Naive thymus-derived CD4-positive, alpha-beta T cell (primary cell): ENCODE measurements at places on chromosomes 1 and 21.

GRCh38 chr1:37169241-37169640, 134.9 kb upstream of the GRIK3 start:
- no peak for DNase-seq

- no peak for DNase-seq
These were observed 757.1 kb downstream of the KCNT2 start for GRCh38 chr1:195851016-195851601.

DNA sequence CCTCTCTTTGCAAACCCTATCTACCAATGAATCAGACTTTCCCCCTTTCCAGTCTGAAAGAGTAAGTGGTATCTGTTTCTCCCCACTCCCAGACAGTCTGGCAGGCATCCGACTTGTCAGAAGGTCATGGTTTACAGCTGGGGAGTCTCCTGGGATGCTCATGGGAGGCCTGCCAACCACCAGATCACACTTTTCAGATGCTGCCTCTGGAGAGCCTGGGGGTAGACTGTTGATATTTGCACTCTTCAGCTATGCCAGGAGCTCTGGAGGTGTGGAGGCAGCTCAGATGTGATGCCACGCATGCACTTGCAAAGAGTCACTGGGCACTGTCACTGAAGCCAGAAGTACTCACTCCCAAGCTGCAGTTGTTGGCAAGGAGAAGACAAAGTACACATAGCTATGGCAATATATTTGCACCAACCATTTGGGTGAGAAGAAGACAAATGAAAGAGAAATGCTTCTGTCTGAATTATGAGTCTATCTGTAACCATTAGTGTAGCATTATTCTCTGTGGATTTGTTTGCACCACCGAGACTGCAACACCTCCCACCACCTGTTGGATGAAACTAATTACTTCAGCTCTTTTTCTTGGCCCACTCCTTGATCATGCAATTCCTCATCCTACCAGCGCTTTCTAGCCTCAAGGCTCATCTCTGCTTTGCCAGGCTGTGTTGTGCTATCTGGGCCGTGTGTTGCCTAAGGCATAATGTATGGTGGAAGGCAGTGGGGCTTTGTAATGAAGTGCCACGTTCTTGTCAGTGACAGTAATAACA, 133.0 kb upstream of the SPAG17 start:
- no peak for DNase-seq

GRCh38 chr21:27582246-27582947, 615.5 kb upstream of the ADAMTS5 start:
- no peak for DNase-seq

- no peak for DNase-seq
These were observed 14.7 kb downstream of the PDXK start for GRCh38 chr21:43733529-43734071.

DNA sequence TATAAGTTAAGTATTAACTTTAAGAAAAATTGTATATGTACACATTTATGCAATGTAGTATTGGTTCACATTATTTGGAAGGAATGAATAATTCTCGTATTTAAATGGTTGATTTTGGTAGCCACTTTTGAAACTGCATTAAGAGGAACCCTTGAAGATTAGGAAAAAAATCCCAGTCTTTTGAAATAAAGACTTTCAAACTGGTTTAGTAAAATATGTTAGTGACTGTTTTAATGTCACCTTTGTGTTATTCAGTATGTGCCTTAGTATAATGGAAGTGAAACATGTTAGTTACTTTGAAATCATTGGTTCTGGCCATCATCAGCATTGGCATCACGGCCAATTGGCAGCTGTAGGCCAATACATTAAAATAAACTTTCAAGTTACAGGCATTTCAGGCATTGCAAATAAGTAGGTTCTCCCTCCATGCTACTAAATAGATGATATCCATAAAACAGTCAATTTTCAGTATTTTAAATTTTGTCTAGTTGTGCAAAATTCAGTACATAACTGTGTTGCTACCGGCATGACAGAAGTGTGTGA, 4.4 kb downstream of the MIER1 start:
- no peak for DNase-seq

DNA sequence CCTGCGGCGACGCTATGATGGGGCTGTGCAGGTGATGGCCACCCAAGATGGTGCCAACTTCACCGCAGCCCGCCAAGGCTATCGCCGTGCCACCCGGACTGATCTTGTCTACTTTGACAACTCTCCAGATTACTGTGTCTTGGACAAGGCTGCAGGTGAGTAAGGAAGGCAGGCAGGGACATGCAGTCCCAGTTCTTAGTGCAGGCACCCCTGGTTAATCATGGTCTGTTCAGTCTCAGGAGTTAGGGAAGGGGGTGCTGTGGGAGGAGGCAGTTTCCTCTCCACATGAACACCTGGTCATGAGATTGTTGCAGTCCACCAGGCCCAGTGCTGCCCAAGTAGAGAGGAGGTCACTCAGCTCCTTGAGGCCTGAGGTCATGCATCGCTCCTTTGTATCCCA, 8.5 kb downstream of the WNT2B start:
- DNase-seq, result no peak

GRCh38 chr21:32772281-32773047, 909 bp upstream of the PAXBP1 start:
- DNase-seq, result peak; percentile 60

GRCh38 chr1:230307213-230307612, 118.9 kb downstream of the PGBD5 start:
- DNase-seq, result no peak

DNA sequence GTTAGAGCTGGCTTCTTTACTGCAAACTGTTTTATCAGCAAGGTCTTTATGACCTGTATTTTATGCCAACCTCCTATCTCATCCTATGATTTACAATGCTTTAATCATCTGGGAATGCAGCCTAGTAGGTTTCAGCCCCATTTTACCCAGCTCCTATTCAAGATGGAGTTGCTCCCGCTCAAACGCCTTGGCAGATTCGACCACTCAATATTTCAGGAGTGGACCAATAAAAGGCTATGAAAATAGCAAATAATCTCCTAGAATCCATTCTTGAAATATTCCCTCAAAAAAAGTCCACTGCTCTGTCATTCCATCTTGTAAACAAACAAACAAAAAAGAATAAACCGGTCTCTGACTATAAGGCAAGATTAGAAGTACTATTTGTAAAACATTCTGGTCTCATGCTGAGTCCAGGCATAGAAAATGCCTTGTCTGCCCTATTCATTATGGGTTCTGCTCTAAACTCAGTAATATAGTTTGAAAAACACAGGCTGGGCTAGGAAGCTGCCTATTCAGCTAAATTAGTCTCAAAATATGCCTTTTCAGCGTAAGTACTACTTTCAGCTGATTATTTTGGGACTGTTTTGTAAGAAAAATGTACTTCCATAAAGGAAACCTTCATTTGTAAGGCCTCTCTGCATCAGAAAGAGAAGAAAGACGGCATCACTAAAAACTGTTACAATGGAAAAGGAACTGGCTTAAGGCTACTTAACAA, 53.0 kb downstream of the TBX19 start:
- DNase-seq, result no peak

DNA sequence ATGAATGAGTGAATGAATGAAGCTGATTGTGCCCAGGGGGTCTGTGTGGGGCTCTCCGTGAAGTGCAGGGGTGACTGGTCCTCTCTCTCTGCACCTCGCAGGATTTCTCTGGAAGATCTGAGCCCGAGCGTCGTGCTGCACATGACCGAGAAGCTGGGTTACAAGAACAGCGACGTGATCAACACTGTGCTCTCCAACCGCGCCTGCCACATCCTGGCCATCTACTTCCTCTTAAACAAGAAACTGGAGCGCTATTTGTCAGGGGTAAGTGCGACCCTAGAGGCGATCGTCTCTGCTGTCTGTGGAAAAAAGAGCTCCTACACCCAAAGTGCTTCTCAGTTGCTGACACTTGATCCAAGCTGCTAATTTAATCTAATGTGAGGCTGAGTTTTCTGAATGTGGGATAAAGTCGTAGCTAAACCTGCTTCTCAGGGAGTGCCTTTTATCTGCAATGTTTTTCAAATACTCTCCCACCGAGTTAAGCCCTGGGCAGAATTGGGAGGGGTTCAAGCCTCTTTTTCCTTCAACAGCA, 101.7 kb downstream of the HUNK start:
- DNase-seq, result peak; percentile 15

DNA sequence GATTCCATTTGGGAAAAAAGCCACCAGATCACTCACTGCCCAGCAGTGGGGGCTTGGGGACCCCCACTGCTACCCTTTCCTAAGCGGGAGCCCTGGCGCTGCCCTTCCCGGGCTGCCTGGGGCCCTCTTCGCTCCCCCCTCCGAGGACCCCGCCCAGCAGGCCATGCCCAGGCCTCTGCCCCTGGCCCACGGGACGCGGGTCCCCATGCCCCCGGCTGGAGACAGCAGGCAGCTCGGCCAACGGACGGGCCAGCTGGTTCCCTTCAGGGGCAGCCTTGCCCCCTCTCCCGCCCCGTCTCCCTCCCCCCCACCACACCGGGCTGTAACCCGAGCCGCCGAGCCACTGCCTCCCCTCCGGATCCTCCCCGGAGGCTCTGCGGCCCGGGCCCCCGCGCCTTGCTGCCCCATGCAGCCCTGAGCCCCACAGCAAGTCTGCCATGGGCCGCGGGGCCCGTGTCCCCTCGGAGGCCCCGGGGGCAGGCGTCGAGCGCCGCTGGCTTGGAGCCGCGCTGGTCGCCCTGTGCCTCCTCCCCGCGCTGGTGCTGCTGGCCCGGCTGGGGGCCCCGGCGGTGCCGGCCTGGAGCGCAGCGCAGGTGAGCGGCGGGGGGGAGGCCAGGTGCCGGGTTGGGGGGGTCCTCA, at the start of gene MMP23B:
TSS of gene MMP23B (plus strand) at position 392 of the 639 bp plus-strand sequence. CDS start at position 438, 46 bp downstream.
- DNase-seq, result no peak

DNA sequence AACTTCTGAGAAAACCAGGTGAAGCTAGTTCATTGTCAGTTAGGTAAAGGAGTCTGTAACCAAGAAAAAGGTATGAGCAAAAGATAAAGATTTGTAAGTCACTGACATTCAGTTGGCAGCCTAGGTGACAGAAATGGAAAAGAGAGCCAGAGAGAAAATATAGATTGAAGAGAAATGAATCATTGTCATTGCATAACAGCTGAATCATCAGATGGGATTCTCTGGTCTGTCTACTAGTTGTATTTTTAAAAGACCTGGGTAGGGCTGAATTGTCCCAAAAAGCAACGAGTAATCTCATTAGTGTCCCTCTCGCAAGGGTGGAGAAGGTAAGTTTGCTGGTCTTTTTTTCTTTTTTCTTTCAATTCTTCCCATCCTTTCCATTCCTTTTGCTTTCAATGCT, 36.6 kb downstream of the PTGS2 start:
- no peak for DNase-seq

DNA sequence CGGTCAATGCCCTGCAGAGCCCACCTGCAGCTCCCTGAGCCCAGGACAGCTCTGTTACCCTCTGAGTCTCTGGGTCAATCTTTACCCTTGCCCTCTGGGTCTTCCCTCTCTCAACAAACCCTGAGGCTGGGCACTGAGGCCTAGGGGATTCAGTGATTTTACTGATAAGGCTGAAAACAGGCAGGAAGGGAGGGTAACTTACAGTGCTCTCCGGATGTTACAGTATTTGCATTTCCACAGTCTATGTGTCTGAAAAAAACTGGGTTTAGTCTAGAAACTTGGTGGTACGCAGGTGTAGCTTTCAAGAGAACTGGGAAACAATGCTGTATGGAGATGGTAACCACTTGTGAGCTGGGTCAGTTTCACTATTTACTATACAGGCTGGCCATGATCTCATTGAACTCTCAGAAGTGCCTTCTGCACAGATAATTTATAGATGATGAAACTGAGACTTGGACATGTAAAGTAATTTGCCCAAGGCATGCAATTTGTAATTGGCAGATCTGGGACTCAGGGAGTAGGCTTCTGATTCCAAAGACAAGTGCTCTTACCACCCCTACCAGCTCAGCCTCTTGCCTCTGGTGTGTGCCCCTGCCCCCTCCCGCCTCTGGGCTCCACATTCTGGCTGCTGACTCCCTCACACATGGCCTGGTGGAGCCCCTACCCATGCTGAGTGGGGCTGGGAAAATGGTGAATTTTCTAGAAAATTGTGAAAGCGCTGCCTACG, 48.8 kb downstream of the TENT5C start:
- DNase-seq, result no peak

DNA sequence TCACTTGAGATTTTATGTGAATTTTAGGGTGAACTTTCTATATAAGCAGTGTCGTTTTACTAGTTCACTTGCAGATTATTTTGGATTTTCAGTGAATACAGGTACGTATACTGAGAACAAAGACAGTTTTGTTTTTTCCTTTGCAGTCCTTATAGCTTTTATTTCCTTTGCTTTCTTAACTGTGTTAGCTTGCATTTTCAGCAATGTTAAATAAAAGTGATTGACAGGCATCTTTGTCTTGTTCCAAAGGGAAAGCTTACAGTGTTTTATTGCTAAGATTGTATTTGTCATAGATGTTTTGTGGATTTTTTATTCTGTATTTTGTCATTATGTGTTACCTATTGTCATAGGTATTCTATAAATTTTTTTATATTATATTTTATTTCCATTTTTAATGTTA, 53.3 kb upstream of the FASLG start:
- no peak for DNase-seq

- DNase-seq, result no peak
These were observed 283.9 kb downstream of the KCNT2 start for GRCh38 chr1:196324345-196324744.

DNA sequence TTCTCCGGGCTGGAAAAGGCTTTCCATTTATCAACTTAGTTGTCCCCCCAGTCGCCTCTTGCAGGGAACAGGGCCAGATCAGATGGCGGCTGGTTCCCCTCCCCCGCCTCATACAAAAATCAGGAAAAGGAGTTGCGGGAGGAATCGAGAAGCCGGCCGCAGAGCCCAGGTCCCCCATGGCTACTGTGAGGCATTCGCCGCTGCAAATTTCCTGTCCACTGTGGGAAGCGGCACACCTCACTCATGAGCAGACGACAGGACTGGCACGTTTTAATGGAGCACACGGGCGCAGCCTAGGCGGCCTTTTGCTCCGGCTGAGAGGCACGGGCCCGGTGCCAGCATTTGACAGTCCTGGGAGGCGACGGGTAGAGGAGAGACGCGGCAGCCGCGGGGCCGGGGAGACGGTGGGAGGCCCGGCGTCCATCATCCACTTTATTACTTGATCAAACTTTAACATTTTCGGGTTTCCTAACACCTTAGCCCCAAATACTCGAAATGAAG, 1.1 kb downstream of the GNG4 start:
- no peak for DNase-seq

DNA sequence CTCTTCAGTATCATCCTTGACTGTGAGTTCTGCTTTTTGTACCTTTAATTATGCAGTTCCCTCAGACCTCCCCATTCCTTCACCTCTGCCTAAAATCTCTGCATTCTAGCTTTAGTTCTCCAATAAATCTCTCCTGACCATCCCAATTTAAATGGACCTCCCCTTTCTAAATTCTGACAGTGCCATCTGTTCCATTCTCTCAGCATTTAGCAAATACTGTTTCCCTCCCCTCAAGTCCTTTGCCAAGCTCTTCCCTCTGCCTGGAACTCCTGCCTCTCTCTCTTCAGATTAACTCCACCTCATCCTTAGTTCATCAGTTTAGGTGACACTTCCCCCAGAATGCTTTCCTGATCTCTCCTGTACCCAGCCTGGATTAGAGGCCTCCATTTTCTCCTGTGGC, 54.0 kb upstream of the JUN start:
- DNase-seq, result no peak

- DNase-seq, result no peak
These were observed 184.0 kb downstream of the MIS18A start for GRCh38 chr21:32094804-32095203.
